ENCODE measurements at places on chromosomes 1 and 21.
A peak's percentile ranks its signal among the peaks of the same experiment; 100 is the strongest.

- no peaks in the 10 kb centered on the region for H3K36me3 ChIP-seq
- H3K4me3 ChIP-seq = no peak overlapping the region
- H3K4me1 ChIP-seq = peaks cover 27% of the 10 kb centered on the region
- peak overlapping the region; percentile 78 for H3K27ac ChIP-seq
- DNase-seq = no peak
Observed at GRCh38 chr1:172351346-172351745, 69.1 kb upstream of the C1orf105 start.

- no peak overlapping the region for H3K4me3 ChIP-seq
- peak overlapping the region; percentile 70 for H3K27ac ChIP-seq
- no peaks in the 10 kb centered on the region for H3K27me3 ChIP-seq
Observed at GRCh38 chr1:215282557-215282956, 200.0 kb downstream of the KCNK2 start.

- no peak overlapping the region for H3K27ac ChIP-seq
- DNase-seq = no peak
- no peaks in the 10 kb centered on the region for H3K4me1 ChIP-seq
- no peak overlapping the region for H3K4me3 ChIP-seq
Observed at GRCh38 chr1:10267319-10267718, 56.9 kb downstream of the KIF1B start.

DNA sequence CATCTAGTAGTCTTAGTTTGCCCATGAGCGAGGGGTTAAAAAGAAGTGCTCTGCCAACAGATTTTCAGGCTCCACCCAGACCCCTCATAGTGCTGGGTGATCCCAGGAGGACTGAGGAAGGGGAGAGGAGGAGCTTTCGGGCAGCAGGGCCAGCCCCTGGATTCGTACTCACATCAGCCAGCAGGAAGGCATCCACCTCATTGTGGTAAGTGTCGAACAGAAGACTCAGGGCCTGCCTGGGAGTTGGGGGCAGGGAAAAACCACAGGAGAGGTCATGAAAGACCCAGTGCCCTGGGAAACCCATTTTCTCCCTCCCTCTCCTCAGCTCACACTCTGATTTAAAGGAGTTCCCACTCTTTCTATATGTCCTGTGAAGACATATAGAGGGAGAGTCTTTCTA lies 34.9 kb downstream of the PIK3C2B start:
- no peaks in the 10 kb centered on the region for H3K27me3 ChIP-seq
- H3K27ac ChIP-seq = no peak overlapping the region
- no peak for DNase-seq
- H3K36me3 ChIP-seq = no peaks in the 10 kb centered on the region
- no peak overlapping the region for H3K4me3 ChIP-seq

- H3K4me1 ChIP-seq = peaks cover 3% of the 10 kb centered on the region
- no peaks in the 10 kb centered on the region for H3K27me3 ChIP-seq
- DNase-seq = no peak
- no peaks in the 10 kb centered on the region for H3K36me3 ChIP-seq
- no peak overlapping the region for H3K4me3 ChIP-seq
Observed at GRCh38 chr1:47585141-47585902, 147.5 kb downstream of the FOXD2 start.

Data from RWPE2 (cell line).